Activated CD4-positive, alpha-beta T cell treated with anti-CD3 and anti-CD28 coated beads, Interleukin-2, amount 50 U/mL, for 24 hours (primary cell): ENCODE measurements at places on chromosomes 16 and 17.

DNA sequence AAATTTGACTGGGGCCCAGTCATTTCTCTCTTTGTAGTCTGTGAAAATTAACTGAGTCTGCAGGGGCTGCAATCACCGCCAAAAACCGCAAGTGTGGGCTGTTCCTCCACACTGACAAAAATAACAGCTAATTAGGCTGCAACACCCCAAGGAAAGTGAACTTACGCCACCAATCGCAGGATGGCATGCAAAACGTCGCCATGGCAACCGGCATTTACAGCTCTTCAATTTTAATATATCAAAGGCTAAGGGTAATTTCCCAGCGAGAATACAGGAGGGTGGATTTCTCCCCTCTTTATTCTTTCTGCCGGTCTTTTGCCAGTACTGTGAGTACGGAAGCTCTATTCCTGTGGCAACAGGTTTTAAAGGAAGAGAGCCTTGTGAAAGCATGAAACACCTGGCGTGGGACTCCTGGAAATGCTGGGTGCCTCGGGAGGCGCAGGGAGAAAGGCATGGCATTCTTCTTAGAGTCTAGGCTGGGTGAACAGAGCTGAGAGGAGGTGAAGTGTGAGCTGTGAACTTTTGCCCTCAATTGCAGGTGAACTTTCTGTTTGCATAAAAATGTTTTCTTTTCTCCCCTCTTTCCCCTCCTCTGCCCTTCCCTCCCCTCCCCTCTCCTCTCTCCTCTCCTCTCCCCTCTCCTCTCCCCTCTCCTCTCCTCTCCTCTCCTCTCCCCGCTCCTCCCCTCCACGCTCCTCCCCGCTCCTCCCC is 399.7 kb downstream of the XYLT1 start:
- peak; percentile 87 for DNase-seq

DNA sequence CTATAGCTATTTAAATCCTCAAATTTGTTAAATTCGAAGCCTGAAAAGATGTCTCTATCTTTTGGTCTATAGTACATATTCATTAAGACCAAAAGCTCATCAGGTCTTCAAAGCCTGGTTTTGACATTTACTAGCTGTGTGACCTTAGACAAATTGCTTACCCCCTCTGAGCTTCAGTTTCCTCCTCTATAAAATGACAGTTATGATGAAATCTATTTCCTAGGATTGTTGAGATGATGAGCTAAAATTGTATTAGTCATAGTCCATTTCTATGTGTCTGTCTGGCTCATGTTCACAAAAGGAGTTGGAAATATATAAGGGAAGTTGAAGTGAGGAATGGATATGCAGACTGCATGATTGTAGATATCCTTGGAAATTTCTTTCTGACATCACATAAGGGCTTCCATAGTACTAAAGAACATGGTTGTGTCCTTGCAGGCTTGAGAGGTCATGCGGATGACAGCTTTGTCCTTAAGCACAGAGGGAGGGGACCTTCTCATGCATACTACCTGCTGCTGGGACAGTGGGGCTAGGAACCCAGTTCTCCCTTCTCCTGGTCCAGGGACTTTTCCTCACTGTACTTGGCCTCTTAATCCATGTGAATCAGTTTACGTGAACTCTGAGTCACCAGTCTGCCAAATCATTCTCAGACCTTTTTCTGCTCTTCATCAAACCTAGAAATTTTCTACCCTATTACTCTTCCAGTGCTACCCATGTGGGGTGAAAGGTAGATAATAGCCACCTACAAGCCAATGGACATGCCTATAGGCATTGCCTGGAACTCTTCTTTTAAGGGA is 487.5 kb upstream of the SALL1 start:
- no peak for DNase-seq

GRCh38 chr16:64428463-64429113 is 693.3 kb downstream of the CDH11 start:
- DNase-seq: no peak

DNA sequence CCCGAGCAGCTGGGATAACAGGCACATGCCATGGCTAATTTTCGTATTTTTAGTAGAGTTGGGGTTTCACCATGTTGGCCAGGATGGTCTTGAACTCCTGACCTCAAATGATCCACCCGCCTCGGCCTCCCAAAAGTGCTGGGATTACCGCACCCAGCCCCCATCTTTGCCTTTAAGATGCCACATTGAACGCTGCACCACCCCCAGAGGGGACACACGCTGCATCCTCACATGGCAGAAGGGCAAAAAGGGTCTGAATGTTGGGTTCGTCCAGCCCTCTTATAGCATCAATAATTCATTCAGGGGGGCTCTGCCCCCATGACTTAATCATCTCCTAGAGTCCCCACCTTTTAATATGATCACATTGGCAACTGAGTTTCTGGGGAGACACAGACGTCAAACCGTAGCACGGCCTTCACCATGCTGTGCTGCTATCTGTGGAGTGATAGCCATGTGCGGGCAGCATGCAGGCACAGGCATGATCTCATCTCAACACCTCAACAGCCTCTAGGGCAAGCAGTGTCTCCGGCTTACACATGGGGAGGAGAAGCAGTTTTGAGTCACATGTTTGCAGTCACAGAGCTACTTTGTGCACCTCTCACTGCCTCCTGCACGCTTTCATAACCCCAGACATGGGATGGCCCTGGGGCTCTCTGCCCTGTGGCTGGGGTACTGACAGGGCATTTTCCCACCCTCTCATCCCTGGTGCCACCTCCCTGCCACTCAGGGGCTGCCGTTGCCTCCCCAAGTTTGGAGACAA is 30.0 kb downstream of the IL21R start:
- DNase-seq: no peak

- no peak for DNase-seq
These were observed 19.3 kb downstream of the CYB5D2 start for GRCh38 chr17:4162321-4162720.

- no peak for DNase-seq
These were observed 22.2 kb downstream of the HS3ST4 start for GRCh38 chr16:25713785-25714570.

DNA sequence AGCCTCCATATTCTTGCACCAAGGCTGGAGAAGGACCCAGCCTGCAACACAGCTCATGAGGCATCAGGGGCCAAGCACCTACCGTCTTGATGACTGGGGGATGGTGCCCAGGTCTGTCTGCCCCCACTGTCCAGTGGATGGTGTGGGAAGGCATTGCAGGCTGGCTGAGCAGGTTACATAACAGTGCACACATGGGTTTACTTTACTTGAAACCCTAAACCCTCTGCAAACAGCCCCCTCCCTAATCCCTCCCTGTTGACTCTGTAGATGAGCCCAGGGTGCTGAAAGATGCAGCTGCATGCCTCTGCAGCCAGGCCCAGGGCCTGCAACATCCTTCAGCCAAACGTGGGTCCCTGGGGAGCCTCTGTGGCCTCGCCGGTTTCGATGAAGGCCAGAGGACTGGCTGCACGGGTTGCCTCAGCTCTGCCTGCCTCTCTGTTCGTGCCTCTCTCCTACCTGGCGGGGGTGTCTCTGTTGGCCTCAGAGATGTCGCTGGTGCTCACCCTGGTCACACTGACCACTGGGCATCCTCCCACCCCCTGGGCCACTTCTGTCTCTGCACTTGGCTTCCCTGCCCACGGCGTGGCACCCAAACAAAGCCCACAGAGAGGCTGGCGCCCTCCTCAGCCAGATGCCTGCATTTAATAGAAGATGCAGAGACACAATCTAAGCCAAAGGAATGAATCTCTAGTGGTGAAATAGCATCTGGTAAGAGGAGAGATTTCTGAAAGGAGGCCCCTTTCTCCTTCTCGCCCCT is 95.1 kb downstream of the METRNL start:
- no peak for DNase-seq

GRCh38 chr16:2023092-2024031 is 3.3 kb upstream of the NHERF2 start:
- peak; percentile 94 for DNase-seq

- no peak for DNase-seq
These were observed 3.7 kb upstream of the ATP1B2 start for GRCh38 chr17:7647018-7647417.

- DNase-seq: no peak
These were observed 694 bp upstream of the TBCD start for GRCh38 chr17:82751171-82751570.

GRCh38 chr17:34667656-34668055 is 88.3 kb downstream of the TMEM132E start:
- DNase-seq: no peak

DNA sequence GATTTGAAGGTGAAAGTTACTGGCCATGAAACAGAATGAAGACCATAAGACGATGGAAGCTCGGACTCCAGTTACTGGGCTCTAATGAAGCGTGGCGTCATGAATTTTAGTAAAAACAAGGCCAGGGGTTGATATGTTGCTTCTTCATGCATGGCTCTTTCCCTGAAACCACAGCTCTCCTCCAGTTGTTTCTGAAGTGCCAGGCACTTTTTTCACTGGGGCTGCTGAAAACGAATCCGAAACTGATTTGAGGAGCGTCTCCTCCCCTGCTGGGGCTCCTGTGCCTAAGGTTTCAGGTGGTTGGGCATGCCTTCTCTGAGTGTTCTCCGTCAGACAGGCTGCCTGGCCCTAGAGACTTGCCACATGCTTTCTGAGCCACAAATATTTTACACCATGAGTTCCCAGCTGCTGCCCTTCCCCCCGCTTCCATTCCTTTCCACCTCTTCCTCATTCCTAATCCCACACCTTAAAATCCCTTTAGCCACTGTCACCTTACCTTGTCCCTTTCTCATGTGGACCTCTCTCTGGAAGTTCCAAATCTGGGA is 3.7 kb upstream of the MYL4 start:
- DNase-seq: peak; percentile 32

DNA sequence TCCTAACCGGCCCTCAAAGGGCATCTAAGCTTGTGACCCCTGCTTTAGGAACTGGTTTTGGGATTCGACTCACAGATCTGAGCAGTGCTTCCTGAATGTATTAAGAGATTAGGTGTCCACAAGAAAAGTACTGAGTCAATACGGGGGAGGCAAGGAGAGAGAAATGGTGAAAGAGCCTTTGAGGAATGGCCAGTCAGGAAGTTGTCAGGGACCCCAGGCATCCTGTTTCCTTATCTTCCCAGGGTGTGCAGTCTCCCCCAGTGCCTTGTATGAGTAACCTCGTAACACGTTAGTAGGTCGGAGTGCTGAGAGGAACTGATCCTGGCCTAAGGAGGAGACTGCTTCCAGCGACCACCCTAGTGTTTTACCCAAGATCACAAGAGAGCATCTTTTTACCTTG is 16.4 kb upstream of the TMED6 start:
- DNase-seq: no peak

DNA sequence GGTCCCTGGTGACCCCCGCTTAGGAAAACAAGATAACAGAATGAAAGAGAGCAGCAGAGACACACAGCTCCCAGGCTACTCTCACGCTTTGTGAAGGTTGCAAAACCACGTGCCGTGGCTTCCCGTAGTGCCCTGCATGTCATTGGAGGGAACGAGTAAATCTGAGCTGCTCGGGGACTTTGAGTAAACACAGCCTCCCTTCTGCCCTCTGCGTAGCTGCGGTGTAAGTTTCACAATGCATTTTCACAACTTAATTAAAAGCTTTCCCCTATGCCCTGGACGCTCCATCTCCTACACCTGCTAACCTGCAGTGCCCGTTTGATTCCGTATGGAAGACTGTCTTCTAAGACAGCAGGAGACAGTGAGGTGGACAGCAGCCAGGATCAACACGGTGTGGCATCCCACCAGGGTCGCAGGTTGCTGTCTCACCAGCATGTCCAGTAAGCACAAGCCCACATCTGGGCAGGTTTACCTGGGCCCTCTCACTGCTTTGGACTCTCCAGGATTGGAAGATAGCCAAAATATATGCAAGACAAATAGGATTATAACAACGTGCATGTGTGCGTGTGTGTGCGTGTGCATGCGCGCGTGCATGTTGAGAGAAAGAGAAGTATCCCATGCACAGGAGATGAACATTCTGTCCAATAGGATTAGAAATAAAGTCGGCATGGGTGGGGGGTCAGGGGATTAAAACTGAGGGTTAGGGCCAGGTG is 116.4 kb upstream of the RCVRN start:
- no peak for DNase-seq

- DNase-seq: no peak
These were observed 147.9 kb upstream of the MON1B start for GRCh38 chr16:77043076-77043475.

DNA sequence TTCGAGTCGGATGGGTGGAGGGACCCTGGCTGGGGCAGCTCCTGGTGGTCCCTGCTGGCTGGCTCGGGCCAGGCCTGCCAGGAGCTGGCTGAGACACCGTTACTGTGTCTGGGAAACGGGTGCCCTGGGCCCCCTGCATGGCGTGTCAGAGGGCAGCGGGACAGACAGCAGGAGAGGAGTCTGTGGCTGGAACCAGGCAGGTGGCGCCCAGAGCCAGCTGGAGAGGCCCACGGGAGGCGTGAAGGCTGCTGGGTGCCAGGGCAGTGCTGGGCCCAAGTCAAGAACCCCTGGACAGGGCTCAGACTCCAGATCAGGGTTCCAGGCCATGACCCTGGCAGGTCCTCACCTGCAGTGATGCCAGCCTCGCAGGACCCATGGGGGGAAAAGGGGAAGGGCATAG is 16.6 kb downstream of the SOX8 start:
- no peak for DNase-seq

GRCh38 chr17:39632153-39632941 is 4.6 kb upstream of the STARD3 start:
- no peak for DNase-seq

- no peak for DNase-seq
These were observed 34.0 kb downstream of the CPNE2 start for GRCh38 chr16:57126411-57126810.

DNA sequence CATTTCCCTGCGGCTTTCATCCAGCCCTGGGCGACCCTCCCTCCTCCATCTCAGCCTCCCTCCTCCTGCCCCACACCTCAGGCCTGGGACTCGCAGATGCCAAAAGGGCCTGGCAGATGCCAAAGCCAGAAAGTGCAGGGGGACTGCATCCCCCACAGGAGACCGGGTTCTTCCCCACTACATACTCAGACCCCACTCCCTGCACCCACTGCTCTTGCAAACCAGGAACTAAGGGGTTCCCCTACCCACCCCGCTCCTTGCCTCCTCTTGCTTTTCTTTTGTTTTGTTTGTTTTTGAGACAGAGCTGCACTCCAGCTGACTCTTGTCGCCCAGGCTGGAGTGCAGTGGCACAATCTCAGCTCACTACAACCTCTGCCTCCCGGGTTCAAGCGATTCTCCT is 3.2 kb downstream of the HS3ST6 start:
- no peak for DNase-seq

DNA sequence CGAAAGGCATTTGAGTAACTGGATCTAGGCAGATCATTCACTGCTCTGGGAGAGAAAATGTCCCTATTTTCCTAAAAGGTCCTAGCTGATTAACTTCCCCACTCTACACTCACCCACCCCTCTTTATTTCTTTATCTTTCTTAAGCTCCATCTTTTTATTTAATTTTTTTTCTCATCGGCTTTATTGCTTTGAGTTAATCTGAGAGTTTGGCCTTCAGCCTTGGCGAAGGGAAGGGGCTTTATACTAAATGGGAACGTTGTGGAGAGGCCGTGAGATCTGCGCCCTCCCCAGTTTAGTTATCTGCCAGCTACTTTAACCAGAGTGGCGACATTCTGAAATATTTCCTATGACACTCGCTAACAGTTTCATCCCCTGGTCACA is 882 bp upstream of the TOX3 start:
- no peak for DNase-seq

- DNase-seq: peak; percentile 72
These were observed 792 bp upstream of the RAC3 start for GRCh38 chr17:82030470-82031302.
